HEK293T (cell line): ENCODE measurements at places on chromosomes 16 and 17.

GRCh38 chr17:8739097-8739496 lies 5.5 kb downstream of the CCDC42 start:
- no peak for DNase-seq

GRCh38 chr17:7977039-7977438 lies 25.4 kb upstream of the GUCY2D start:
- DNase-seq: no peak

DNA sequence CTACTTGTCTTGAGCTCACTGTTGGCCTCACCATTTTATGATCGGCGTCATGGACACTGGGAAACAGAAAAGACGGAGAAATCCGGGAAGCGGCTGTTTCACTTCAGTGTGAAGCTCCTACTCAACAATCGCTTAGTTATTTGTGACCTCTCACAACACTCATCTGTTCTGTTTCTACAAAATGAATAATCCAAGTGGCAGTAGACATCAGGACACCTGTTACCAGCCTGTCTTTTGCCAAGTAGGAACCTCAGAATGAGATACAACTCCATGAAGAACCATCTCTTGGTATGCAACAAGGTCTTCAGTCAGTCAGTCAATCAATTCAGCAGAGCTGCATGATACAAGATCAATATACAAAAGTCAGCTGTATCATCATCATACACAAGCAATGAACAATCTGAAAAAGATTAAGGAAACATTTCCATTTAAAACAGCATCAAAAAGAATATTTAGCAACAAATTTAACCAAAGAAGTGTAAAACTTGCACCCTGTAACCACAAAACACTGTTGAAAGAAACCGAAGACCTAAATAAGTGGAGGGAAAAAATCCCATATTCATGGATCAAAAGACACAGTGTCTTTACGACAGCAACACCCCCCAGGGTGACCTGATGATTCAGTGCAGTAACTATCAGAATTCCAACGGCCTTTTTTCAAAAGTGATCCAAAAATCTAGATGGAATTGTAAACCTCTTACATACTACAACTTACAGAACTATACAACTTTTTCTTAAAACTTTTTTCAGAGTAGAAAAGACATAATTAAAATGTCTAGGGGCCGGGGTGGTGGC lies 63.4 kb downstream of the ANKRD11 start:
- no peak for DNase-seq

GRCh38 chr16:84508502-84508901 lies 4.0 kb upstream of the MEAK7 start:
- DNase-seq: no peak

DNA sequence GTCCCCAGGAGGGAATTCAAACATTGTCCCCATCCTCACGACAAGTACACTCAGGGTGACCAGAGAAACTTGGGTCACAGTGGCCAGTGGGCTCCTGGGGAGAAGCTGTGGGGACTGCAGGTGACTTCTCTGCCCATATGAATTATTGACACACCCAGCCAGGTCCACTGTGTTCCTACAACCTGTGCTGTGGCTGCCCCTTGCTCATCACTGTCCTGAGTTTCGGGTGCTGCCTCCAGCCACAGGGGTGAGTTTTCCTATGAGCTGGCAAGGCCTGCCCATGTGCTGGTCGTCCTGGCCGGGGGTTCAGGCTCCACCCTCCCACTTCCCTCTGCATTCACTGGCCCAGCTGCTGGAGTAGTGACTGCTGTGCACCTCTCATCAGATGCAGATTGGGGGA lies 59.0 kb upstream of the RBFOX3 start:
- no peak for DNase-seq

DNA sequence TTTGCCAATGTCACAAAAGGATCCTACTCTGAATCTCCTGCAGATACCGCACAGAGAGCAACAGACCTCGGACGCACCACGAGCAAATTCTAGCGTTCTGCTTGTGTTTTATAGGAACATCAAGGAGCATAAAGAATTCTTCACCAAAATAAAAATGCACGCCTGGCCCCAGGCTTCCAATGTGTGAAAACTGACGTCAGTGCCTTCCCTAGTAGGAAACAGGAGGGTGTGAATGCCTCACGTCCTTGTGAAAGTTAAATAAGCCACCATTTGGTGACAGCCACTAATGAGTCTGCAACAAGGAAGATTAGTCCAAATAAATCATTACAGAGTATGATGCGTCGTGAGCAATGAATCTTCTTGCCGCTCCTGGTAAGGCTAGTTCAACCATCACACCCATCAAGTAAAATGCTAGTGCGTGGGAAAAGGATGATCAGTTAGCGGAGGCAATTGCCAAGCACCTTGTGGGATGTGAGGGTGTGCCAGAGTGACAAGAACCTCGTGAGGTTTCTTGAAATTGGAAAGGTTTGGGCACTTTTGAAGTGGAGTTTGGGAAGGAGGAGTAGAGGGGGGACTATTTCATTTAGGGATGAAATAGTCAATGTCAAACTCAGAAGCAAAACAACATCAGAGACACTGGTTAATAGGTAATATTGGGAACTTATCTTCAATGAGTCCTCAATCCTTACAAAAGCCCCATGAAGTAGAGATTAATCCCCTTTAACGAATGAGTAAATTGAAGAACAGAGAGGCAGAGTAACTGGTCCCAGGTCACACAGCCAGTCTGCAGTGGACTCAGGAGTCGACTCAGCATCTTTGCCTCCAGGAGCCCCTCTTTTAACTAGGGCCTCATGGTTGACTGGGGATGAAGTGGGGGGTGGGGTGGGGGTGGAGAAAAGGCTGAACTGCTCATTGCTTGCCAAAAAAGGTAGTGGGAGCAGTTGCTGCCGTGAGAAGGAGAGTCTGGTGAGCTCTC lies 238.8 kb downstream of the SLC39A11 start:
- no peak for DNase-seq

DNA sequence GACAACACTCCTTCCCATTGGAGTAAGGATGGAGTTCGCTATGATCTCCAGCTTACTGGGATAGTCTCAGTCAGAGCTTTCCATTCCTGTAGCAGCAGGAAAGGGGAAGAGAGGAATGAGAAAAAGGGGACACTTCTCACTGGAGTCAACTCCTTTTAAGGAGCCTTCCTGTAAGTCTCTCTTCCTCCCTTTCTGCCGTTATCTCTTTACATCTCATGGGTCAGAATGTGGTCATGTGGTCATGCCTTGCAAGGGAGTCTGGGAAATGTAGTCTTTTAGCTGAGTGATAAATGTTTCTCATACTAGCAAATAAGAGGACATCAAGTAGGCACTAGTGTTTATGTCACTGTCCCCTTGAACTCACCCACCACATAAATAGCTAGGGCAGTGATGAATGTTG lies 227.3 kb downstream of the HAPSTR1 start:
- no peak for DNase-seq

DNA sequence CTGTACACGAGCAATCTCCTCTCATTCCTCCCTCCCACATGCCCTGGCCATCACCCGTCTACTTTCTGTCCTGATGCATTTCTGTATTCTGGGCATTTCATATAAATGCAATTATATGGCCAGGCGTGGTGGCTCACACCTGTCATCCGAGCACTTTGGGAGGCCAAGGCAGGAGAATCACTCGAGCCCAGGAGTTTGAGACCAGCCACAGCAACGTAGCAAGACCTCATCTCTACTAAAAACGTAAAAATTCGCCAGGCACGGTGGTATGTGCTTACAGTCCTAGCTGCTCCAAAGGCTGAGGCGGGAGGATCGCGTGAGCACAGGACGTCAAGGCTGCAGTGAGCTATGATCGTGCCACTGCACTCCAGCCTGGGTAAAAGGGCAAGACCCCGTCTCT lies 4.8 kb downstream of the MEAK7 start:
- no peak for DNase-seq

GRCh38 chr17:19239544-19239943 lies 2.4 kb downstream of the EPN2 start:
- DNase-seq: no peak

DNA sequence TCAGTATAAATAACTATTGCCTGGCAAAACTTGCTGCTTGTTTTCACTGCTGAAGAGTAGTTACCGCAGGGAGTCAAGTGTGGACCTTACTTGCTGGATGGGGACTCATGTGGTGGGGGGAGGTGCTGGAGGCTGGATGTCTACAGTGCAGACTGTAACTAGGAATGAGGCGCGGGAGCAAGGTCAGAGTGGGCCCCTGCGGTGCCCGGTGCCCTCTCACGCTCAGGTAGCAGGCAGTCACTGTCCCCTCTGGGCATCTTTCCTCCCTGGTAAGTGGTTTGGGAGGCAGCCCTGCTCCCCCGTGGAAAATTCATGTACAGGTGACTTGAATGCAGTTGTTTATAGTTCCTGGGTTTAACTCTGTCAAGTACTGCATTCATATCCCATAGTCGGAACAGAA lies 4.6 kb downstream of the EMC8 start:
- no peak for DNase-seq

- DNase-seq: no peak
These were observed 367.4 kb upstream of the TNRC6C start for GRCh38 chr17:77590951-77591735.

- DNase-seq: no peak
These were observed 23.0 kb downstream of the NSMCE1 start for GRCh38 chr16:27245276-27246172.

GRCh38 chr17:45906237-45906636 lies 11.9 kb downstream of the MAPT start:
- DNase-seq: no peak

GRCh38 chr17:42879596-42879985 lies 21.0 kb upstream of the G6PC1 start:
- no peak for DNase-seq

- peak; percentile 4 for DNase-seq
These were observed 9.5 kb downstream of the CD300LB start for GRCh38 chr17:74521701-74522201.

DNA sequence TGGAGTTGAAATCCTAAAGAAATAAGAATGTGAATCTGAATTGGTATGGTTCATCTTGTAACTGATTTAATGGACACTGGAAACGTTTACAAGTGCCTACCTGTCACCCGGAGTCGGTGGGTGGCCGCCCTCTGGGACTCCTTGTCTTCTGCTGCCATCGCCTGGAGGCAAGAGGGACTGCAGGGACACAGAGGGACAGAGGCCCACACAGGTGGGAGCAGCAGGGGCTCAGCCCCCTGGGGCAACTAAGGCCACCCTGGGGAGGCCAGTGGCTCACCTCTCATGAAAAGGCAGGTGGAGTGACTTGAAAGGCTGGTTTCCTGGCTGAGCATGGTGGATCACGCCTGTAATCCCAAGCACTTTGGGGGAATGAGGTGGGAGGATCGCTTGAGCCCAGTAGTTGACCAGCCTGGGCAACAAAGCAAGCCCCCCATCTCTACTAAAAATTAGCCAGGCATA lies 23.2 kb downstream of the TMEM92 start:
- DNase-seq: peak; percentile 90

DNA sequence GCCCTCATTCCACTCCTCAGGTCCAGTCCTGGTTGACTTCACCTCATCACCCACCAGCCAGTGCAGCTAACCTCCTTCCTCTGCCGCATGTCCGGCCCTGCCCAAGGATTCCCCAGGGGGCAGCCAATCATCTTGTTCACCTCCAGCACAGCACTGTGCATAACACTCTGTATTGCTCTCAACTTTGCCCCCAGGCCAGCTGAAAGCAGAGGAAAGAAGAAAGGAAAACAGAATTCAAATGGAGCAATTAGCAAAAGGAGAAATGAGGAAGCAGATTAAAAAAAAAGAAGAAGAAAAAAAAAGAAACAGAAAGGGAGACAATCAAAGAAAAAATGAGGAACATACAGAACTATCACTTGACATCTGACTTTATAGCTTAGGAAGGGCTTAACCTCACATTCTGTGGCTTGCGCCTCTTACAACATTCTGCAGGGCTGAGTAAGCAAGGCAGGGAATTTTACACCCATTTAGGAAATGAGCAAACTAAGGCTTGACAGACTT lies 26.1 kb downstream of the GAS7 start:
- DNase-seq: no peak

DNA sequence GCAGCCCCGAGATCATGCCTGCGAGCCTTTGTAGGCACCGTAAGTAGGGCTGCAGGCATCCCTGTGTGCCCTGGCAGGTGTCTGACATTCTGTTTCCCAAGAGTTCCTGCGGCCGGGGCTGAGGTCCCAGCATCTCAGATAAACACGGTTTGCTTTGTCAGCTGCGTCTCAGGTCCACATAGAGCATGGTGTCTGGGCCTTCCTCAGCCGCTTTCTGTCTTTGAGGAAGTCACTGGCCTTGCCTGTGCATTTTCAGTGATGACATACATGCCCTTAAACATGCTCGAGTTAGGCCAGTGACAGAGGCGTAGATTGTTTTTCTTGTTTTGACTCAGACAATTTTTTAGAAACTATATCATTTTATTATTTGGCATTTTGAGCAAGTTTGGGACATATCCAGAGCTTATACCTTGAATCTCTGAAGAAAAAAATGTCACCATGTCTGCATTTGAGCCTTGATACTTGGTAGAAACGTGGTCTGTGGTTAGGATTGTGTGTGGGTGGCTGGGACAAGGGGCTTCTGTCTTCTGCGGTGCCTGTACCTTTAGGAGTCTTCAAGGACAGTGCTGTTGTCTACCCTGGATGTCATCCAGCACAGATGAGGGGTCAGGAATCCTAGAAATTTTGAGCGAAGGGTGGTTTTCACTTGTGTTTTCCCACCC lies 105.8 kb downstream of the SNX29 start:
- DNase-seq: no peak

- peak; percentile 45 for DNase-seq
These were observed 567 bp downstream of the GNA13 start for GRCh38 chr17:65055708-65056638.

GRCh38 chr16:51163894-51164566 lies 13.0 kb upstream of the SALL1 start:
- no peak for DNase-seq

- no peak for DNase-seq
These were observed 677 bp downstream of the DEF8 start for GRCh38 chr16:89949121-89949742.

GRCh38 chr17:38908676-38909181 lies 16.7 kb upstream of the LASP1NB start:
- DNase-seq: no peak

GRCh38 chr17:82838386-82839063 lies 1.3 kb downstream of the ZNF750 start:
- DNase-seq: peak; percentile 22

- DNase-seq: no peak
These were observed 98.7 kb downstream of the NPIPB11 start for GRCh38 chr16:29307598-29308507.

DNA sequence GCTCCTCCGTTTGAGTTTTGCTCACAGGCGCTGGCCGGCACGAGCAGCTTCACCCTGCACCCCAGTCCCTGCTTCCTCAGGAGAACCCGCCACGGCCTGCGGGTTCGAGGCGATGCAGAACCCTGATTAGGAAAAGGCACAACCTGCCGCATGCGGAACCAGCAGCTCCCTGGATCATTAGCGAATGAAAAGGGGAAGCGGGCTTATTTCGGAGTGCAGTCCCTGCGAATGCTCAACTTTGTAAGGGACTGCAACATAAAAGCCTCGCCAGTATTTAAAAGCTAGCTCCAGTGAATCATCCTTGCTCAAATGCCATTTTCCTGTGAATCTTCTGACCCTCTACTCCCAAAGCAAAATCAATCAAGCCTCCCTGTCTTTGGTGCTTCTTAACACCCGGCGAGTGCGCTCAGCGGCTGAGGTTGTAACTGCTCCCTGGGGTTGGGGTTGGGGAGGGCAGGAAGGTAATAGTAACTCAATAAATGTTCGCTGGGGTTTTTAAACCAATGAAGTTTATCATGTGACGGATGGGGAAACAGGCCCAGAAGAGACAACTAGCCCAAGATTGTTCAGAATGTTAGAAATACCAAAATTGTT lies 678 bp upstream of the AKAP10 start:
- DNase-seq: no peak
